Activated naive CD4-positive, alpha-beta T cell (primary cell): ENCODE measurements at places on chromosomes 16 and 17.

- DNase-seq, result peak; percentile 40
Observed at GRCh38 chr16:2250652-2251295, 613 bp downstream of the ECI1 start.

DNA sequence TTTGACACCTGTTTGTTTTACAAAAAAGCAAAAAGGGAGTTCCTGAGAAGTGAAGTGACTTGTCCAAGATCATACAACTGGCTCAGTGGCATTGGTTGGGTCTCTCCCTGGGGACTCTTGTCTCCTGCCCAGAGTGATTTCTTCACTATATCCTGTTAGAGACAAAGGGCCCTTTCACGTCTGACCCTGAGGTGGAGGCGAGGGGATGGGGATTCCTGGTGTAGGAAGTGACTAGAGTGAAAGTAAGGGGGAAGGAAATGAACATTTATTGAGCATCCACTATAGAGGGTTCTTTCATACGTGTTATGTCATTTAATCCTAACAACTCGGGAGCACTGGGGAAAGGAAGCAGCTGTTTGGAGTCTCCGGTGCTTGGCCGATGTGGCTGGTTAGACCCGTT is 9.0 kb downstream of the ITGB3 start:
- DNase-seq, result no peak

DNA sequence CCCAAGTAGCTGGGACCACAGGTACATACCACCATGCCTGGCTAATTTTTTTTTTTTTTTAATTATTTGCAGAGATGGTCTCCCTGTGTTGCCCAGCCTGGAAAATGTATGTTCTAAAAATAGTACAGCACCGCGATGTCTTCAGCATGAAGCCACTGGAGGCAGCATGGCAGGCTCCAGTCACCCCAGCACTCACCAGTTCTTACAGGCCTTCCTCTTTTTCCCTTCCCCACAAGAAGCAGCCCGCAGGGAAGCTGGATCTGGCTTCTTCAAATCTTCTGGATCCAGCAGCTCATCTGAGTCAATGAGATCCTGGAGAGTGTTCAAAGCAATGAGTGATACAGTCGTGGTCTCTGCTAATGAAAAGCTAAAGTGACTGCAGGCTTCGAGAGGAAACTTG is 16.2 kb downstream of the CIAPIN1 start:
- no peak for DNase-seq

DNA sequence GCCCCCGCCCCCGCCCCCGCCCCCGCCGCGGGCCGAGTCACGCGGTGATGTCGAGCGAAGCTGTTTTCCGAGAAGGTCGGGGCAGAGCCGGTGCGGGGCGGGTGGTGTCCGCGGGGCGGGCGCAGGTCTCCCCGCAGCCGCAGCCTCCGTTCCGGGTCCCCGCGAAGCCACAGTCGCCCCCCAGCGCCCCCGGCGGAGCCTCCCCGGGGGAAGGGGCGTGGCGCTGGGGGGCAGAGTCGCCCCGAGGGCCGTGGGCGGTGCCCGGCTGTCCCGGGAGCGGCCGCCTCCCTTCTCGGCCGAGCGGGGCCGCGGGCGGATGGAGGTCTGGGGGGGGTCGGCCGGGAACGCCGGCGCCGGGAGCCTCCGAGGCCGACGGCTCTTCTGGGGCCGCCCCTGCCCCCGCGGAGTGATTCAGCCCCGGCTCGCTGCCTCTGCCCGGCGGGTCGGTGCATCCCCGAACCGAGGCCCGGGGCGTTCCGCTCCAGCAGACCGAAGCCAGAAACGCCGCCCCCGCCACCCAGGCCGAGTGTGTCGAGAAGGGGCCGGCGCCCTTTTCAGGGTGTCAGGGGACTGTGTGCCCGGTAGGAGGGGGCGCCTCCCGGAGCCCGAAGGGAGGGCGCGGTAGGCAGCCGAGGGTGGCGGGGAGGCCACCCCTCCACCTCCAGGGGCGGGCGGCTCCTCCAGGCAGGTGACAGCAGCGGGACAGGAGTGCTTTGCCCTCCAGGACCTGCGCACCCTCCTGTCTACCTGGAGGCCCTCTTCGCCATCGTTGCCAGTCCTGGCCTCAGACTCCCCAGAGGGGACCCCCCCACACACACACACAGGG is 1.7 kb downstream of the METRNL start:
- DNase-seq, result peak; percentile 23

GRCh38 chr17:81126281-81127132 is 38.8 kb upstream of the PVALEF start:
- DNase-seq, result no peak

DNA sequence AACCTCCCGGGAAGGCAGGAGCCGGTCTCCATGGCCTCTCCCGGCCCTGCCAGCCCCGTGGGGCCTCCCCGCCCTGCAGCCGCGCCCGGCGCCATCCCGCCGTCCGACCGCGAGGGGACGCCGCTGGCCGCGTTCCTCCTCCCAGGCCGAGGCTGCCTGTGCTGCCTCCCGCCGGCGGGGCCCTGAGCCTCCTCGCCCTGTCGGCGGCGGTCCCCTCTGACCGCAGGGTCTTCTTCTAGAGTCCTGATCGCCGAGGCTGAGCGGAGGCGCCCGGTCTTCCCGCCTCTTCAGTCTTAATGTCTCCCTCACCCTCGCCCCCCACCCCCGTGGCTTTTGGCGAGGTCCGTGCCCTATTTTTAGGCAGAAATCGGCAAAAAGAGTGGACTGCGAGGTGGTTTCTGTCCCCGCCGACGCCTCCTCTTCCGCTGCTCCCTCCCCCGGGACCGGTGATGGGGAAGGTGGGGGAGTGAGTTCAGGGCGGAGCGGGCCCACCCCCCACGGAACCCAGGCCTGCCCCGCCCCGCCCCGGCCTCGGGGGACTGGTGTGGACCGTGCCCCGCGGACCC is 794 bp upstream of the CPNE7 start:
- DNase-seq, result no peak

GRCh38 chr17:11991461-11991860 is 5.8 kb downstream of the ZNF18 start:
- no peak for DNase-seq

DNA sequence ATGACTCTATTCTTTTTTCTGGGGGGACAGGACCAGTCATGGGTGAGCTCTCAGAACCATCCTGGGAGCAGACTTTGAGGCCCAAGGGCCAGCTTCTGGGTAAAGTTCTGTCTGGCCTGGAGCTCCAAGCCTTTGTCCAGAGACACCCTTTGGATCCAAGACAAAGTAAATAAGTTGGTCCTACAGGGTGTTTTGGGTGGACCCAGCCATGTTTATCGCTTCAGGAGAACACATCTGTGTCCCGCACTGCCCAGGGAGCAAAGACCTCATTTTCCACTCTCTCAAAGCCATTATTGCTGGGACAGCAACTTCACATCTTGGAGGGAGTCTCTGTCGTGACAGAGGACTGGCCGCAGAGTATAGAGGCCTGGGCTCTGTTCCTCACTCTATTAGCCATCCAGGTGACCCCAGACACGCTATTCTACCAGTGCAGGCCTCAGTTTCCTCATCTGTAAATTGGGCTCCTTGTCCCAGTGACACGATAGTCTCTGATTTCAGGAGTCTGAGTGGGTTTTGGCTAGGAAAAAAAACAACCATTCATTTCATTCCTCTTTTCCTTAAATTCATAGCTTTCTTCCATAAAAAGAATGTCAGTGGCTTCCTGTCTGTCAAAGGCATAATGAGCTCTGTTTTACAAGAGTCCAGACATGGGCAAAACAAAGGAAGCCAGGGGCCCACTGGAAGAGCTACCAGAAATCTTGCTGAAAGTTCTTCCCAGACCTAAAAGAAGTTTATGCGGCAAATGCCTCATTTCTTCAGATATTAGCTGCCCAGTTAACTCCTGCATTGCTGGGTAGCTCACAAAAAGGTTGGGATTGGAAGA is 62.4 kb downstream of the PECAM1 start:
- DNase-seq, result no peak

- no peak for DNase-seq
Observed at GRCh38 chr17:78361225-78361701, 1.4 kb upstream of the SOCS3 start.

GRCh38 chr17:75827308-75828075 is 16.7 kb downstream of the UNC13D start:
- DNase-seq, result peak; percentile 65

DNA sequence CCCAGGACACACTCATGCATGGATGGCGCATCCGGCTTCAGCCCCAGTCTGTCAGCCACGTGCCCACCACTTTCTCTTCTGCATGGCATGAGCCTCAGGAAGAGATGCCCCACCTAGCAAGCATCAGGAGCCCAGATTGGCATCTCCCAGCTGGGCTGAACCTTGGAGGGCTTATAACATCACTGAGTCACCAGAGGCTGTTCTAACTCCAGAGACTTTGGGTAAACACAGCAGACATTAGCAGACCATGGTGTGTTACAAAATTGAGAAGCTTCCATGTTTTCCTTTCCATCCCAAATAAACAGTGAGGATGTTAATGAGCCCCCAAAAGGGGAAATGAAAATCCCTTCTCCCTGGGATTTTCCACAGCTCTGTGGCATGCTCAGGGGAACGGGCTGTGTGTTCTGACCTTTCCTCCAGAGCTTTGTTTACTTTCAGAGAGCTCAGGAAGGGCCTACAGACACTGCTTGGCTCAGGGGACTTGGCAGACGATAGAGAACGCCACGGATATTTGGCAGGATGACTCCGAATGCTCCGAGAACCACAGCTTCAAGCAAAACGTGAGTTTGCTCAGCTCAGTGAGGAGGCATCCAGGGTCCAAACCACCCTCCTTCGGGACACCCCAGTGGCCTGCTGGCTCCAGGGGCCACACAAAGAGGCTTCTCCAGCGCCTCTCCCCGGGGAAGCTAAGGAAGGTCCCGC is 16.5 kb downstream of the GLP2R start:
- no peak for DNase-seq

- no peak for DNase-seq
Observed at GRCh38 chr16:29720703-29721102, 25.1 kb downstream of the C16orf54 start.

GRCh38 chr16:62149631-62150030 is 113.4 kb upstream of the CDH8 start:
- DNase-seq, result no peak
